Stimulated activated CD4-positive, alpha-beta T cell treated with anti-CD3 and anti-CD28 coated beads, TNF-alpha, amount 100 ng/mL, for 48 hours (primary cell): ENCODE measurements at places on chromosomes 16 and 17.

DNA sequence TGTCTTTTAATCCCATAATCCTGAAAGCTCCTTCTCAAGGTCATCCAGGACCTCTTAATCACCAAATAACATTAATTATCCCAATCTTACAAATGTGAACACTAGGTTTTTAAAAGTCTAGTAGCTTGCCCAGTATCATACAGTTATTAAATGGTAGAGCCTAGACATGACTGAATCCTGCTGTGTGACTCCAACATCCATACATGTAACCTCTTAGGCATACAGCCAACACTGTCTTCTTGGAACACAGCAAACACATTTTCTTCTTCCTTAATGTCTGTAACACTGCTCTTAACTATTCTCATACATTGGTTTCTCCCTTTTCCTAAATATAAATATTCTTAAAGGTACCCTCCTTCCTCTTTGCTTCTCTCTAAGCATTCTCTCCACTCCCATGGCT lies 13.7 kb downstream of the BRIP1 start:
- no peak for DNase-seq

DNA sequence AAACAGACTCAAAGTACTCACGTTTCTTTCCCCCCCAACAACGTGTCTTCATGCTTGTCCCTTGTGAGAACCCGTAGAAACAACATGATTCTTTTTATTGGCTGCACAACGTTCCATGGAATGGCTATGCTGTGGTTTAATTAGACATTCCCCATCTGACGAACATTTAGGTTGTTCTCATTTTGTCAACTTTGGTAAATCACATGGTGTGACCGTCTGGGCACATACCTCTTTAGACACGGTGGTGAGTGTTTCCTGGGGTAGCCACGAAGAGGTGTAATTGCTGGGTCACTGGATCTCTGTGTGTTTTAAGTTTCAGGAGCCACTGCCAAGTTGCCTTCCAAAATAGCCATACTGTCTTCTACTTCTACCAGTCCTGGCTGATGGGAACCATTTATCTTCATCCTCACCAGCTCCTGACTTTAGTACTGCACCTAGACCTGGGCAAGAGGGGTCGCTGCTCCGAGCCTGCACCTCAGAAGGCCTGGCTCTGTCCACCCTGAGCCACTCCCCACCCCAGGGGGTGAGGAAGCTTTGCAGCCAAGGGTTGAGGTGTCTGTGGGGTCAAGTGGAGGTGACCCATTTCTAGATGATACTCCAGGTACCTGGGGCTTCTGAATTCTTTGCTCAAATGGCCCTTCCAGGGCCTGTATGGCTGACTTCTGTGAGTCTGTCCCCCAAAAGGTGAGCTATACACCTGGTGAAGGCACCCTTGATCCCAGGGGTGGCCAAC lies 84.7 kb downstream of the IRX5 start:
- no peak for DNase-seq

DNA sequence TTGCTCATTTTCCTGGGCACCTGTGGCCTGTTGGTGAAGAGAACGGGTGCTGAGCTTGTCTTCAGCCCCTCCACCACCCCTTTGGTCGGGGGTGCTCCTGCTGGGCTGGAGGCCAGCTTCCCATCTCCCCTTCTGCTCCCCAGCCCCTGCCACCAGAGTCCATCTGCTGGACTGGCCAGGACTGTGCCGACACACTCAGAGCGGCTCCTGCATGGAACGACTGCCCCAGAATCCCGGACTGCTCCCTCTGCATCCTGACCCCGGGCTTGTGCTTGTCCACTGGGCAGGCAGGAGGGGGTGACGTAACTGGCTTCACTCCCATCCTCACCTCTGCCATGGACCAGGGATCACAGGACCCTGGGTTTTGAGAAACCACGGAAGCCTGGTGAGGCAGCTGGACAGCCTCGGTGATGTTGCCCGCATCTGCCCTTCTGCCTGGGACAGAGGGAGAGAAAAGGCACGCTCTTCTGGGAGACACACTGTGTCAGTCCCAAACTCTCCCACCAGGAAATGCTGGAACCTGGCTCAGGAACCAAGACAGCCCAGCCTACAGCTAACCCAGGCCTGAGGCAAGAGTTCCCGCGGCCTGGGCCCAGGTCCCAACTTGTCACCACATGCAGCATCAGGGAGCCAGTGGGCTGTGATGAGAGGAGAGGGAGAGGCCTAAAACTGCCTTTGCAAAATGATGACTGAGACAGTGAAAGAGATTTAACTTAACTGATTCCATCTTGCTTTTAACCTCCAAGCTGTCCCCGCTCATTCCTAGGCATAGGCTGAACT lies 16.1 kb upstream of the GSDMA start:
- DNase-seq, result no peak

DNA sequence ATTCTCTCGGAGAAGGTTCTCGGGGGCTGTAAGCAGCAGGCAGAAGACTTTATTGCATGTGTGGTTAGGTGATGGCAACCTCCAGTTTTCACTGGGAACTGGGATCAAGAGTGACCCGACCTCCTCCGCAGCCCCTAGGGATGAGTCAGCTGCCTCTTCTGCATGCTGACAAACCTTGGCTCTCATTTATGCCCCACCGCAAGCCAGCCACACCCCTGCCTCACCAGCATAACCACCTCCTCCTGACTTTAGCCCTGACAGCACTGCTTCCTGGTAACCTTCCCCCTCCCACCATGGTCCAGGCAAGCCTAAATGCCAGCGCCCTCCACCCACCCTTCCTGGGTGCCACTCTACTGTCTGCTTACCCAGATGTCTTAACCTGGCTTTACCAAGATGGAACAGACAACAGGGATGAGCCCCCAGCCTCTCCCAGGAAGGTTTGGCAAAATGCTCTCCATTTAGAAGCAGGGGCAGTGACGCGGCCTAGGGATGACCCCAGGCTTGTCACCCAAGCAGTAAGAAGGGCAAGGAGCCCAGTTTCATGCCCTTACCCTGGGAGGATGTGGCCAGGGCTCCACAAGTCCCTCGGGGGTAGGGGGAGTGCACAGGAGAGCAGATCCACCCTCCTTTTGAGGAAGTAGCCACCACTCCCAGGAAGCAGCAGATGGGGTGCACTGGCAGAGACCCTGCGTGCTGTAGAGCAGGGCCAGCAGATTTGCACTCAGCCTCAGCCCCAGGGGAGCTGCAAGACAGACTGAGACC lies 73.5 kb downstream of the GOSR1 start:
- no peak for DNase-seq

DNA sequence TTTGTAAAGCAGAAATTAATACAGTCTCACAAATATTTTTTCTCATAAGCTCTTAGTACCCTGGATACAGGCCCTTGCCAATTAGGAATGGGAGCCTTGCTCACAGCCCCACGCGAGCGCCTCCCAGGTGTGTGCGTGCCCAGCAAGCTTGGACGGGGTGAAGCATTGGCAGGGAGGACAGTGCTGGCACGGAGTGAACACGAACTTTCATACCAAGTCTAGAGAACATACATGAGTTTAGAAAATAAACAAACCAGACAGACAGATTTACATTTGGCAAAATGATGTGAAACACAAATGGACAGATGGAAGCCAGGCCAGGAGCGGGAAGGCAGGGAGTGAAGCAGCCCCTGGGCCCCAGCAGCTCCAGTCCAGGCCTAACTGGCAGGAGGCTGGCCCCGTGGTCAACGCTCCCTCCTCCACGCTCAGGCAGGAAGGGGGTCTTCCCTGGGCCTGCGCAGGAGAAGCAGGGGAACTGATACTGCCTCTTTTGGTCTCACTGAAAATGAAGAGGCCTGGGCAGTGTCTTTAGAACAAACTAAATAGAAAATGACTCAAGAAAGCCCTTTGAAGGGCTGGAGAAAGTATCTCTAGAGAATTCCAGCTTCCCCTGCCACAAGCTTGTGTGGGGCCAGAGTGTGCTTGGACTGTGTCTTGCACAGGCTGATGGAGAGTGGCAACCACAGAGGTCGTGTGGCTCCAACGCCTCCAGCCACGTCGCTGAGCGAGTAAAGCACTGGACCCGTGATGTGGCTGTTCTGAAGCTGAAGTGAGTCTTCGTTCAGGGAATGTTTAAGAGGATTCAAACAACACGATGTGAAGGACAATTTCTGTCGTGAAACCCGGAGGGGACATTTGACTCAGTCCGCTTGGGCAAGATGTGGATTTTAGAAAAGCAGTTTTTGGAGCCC lies 9.9 kb upstream of the FOXJ1 start:
- DNase-seq, result no peak

- DNase-seq, result no peak
Measured at GRCh38 chr16:19210280-19210924, 42.4 kb downstream of the SYT17 start.

DNA sequence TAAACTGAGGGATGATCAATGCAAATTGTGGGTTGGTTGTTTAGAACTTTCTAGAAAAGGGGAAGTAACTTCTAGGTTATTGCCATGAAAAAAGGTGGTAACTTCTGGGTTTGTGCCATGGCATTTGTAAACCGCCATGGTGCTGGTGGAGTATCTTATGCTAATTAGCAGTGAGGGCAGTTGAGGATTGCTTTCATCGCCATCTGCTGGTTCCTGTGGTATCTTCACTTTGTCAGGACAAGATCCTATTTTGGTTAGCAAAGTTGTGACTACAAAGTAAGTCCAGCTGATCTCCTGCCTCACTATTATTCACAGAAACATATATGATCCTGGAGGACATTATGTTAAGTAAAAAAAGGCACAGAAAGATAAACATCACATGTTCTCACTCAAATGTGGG lies 1332.3 kb downstream of the CDH11 start:
- no peak for DNase-seq

- DNase-seq, result no peak
Measured at GRCh38 chr17:77527836-77528505, 387.2 kb downstream of the SEC14L1 start.

GRCh38 chr17:73363442-73364154 lies 51.8 kb upstream of the CDC42EP4 start:
- DNase-seq, result no peak

- DNase-seq, result no peak
Measured at GRCh38 chr16:11677451-11677951, 9.2 kb downstream of the SNN start.

- DNase-seq, result peak; percentile 51
Measured at GRCh38 chr16:87780385-87780989, 14.7 kb upstream of the KLHDC4 start.

DNA sequence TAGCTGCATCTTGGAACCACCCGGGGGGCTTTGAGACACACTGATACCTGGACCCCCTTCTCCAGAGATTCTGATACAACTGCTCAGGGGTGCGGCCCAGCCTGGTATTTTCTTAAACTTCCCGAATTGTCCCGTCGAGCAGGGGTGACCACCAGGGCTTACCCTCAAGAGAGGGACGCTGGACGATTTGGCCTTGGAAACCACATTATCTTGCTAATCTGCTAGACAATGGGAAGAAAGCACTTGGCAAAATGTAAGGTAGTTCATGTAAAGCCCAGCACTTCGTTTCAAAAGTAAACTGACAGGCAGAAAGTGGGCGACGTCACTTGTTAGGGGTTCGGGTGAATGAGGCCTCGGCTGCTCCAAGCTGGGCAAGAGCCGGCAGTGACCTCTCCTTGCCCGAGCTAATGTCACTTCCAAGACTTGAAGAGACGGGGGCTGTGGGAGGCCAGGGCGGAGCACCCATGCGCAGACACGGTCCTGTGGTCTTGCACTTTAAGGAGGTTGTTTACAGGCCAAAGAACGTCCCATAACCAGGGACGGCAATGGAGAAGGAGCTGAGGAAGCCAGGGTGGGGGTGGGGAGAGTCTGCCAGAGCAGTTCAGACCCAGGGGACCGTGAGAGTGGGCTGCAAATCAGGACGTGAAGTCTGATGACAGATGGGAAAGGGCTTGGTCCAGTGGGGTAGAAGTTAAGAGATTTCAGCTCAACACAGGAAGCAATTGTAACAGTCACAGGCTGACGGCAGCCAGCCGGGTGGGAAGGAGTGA lies 152.7 kb upstream of the GSE1 start:
- DNase-seq, result no peak

DNA sequence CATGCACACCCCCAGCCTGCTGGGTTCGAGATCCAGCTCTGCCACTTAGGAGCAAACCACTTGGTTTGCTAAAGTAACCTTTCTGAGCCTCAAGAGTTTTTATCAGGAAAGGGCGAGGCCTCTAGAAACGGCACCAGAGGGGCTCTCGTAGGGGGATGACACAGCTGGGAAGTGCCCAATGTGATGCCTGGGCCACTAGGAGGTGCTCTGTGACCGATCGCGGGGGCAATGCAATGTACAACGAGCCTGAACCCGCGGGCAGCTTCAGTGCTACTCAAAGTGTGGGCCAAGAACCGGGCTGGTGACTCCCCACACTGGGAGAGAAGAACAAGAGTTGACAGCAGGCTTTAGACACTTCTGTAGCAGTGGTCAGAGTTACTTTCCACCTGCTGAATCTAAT lies 9.4 kb downstream of the C16orf89 start:
- peak; percentile 19 for DNase-seq

- no peak for DNase-seq
Measured at GRCh38 chr17:1916316-1916715, 86.5 kb downstream of the RPA1 start.

DNA sequence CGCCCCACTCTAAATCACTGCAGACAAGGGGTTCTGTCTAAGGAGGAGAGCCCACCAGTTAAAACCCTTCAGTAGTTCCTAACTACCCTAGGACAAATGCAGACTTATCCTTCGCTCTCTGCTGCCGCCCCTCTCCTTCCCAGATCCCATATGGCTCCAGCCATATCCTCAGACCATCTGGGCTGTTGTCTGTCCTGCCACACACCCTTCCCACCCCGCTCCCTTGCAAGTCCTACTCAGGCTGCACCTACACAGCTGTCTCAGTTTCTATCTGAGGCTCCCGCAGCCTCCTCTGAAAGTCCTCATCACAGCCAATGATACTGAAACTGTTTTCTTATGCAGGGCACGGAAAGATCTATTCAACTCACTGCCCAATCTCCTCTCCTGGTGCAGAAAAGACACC lies 720 bp upstream of the BCKDK start:
- DNase-seq, result peak; percentile 34

- DNase-seq, result no peak
Measured at GRCh38 chr16:66469291-66469946, 42.3 kb downstream of the BEAN1 start.

DNA sequence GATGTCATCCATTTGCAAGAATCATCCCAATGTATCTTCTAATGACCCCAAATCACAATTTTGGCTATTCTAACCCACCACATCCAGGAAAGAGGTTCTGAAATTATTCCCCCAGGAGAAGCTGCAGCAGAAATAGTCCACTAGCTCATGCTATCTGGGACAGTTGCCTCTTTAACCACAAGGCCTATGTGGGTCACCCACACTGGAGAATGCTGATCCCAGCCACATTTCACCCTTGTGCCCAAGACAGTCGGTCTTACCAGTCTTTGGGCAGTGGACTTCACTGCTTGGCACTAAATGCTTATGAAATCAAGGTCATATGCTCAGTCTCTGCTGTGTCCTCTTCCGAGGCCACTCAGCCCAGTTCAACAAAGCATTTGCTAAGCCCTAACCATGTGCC lies 27.0 kb downstream of the ABCC12 start:
- no peak for DNase-seq

DNA sequence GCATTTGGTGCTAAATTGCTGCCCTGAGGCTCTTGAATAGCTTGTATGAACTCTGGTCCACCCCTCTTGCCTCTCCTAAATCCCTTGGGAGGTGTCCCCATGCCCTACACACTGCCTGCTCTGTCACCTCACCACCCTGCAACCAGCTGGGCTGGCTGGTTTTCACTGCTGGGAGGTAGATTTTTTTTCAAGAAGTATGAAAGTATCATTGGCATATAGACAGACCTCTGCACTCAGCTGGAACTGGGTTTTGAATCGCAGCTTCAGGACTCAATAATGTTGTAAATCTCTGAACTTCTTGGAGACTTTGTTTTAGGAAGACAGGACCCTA lies 184.9 kb downstream of the MSI2 start:
- DNase-seq, result no peak

GRCh38 chr17:33322063-33322462 lies 29.0 kb upstream of the ASIC2 start:
- no peak for DNase-seq

- DNase-seq, result peak; percentile 40
Measured at GRCh38 chr16:74999609-75000480, 1.0 kb downstream of the ZNRF1 start.
